ENCODE measurements at places on chromosomes 13 and 19.
A peak's percentile ranks its signal among the peaks of the same experiment; 100 is the strongest.

DNA sequence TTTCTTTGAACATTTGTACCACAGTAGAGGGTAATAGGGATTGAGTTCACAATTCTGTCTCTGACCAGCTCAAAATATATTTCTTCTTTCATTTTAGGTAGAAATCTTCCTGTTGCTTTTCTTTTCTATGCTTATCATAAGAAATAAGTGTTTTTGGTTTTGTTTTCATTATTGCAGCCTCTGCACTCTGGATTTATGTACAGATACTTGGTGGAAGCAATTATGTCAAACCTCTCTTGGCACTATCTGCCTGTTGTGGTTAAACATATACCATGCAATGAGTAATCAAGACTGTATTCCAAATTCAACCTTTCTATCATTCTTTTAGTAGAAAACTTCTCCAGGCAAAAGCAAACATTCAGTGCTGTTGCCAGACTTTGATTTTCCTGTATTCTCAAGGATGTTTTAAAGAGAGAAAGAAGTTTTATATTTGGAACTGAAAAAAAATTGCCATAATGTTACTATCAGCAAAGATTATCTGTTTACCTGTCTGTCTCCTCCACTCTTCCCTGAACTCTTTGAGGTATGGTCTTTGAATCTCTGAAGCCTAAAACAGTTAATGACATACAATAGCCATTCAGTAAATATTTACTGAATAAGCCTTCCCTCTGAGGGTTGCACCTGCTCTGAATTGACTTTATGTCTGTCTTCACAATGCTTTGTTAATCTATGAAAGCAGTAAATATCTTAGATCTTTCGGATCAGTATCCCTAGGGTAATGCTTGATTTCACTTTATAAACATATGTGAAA, 612.5 kb upstream of the PRR20A start:
- no peak for ATAC-seq

DNA sequence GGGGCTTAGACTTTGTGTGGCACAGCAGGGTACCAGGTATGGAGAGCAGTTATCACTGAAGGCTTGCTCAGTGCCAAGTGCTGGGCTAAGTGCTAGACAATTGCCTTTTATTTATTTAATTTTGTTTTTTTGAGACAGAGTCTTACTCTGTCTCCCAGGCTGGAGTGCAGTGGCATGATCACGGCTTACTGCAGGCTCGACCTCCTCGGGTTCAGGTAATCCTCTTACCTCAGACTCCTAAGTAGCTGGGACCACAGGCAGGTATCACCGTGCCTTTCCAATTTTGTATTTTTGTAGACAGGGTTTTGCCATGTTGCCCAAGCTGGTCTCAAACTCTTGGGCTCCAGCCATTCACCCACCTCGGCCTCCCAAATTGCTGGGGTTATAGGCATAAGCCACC, 256.9 kb downstream of the ZNF536 start:
- no peak for ATAC-seq

DNA sequence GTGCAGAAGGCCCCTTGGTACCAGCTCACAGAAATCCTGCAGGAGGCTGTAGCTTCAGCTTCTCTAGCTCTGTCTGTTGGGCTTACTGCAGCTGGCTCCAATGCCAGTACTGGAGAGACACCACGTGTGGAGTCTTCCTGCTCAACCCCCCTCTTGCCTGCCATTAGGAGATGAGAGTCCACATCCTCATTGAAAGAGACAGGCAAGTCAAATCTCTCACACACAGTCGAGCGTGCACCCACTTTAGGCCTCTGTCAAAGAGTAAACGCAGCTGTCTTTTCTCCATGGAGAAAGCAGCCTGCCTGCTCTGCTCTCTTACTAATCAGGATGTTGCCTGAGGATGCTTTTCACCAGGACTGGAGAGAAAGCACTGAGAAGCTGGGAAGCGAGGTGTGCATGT, 523.0 kb upstream of the NBEA start:
- ATAC-seq = no peak

DNA sequence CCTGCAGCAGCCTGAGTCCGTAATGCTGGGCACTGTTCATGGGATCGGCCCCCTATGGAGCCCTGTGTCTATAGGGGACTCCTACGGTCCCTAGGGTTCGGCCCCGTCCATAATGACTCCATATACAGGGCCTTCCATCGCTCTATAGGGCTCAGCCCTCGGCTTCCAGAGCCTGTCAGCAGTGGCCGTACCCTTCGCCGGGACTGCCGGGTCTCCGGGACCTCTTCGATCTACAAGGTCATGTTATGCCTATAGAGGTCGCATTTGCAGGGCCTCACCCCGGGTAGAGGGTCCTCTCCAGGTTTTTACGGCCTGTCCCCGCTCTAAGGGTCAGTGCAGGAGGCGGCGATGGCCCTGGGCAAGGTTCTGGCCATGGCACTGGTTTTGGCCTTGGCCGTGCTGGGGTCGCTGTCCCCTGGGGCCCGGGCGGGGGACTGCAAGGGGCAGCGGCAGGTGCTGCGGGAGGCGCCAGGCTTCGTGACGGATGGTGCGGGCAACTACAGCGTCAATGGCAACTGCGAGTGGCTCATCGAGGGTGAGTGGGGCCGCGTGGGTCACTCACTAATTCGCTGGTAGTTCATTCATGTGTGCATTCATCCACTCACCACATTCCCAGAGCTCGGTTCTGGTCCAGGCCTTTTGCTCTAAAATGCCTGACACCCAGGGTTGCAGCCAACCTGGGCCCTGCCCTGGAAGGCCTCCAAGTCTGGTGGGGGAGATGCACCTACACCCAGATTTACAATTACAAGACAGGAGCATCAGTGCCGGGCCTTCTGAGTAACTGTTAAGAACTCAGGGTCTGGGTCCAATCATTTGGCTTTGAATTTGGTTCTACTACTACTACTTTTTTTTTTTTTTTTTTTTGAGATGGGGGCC, 699 bp downstream of the MEGF8 start:
- ATAC-seq = peak; percentile 30

GRCh38 chr13:78102121-78102677, 183.6 kb upstream of the EDNRB start:
- ATAC-seq = peak; percentile 13

GRCh38 chr13:48297131-48297786, 6.3 kb upstream of the RB1 start:
- ATAC-seq = no peak

- no peak for ATAC-seq
Measured at GRCh38 chr13:25085125-25085742, 10.7 kb upstream of the PABPC3 start.

DNA sequence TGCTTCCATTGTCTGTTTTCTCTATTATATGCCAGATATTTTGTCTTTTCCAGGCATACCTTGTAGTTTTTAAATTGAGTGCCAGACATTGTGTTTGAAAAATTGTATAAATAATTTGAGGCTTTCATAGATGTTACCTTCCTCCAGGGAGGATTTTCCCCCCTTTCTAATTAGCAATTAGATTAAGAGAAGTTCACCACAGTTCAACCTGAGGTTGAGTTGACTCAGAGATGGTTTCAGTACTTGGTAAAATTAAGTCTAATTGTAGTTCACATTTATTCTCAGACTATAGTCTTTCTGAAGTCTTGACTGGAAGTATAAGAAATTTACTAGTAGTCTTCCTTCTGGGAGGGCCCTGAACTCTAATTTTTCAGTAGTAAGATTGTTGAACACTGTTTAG, 104.1 kb upstream of the SCEL start:
- no peak for ATAC-seq

GRCh38 chr19:18859676-18860301, 28.0 kb downstream of the UPF1 start:
- no peak for ATAC-seq

GRCh38 chr19:12872941-12873890, 8.0 kb downstream of the DNASE2 start:
- ATAC-seq = peak; percentile 80

GRCh38 chr19:44747739-44748425, 626 bp upstream of the BCL3 start:
- peak; percentile 36 for ATAC-seq

DNA sequence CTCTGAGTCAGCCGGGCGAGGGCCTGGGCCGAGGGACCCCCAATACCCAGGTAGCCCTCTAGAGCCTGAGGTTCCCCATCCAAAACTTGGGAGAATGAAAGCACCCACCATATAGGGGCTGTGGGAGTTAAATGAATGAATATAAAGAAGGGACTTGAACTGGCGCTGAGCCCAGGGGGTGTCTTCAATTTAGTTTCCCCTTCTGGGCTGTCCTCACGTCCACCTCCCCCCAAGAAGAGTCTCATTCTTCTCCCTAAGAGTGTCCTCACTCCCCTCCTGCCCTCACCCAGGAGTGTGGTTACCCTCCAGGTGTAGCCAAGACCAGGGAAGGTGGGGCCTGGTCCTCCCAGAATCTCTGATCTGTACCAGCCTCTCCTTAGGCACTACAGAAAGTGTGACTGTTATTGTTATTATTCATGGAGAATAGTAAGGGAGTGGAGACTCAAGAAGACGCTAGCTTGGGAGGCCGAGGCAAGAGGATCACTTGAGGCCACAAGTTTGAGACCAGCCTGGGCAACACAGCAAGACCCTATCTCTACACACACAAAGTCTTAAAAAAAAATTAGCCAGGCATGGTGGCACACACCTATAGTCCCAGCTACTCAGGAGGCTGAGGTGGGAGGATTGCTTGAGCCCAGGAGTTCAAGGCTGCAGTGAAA, 2.7 kb downstream of the CD79A start:
- ATAC-seq = no peak

GRCh38 chr13:99301913-99302636, 5.1 kb downstream of the GPR183 start:
- ATAC-seq = no peak

DNA sequence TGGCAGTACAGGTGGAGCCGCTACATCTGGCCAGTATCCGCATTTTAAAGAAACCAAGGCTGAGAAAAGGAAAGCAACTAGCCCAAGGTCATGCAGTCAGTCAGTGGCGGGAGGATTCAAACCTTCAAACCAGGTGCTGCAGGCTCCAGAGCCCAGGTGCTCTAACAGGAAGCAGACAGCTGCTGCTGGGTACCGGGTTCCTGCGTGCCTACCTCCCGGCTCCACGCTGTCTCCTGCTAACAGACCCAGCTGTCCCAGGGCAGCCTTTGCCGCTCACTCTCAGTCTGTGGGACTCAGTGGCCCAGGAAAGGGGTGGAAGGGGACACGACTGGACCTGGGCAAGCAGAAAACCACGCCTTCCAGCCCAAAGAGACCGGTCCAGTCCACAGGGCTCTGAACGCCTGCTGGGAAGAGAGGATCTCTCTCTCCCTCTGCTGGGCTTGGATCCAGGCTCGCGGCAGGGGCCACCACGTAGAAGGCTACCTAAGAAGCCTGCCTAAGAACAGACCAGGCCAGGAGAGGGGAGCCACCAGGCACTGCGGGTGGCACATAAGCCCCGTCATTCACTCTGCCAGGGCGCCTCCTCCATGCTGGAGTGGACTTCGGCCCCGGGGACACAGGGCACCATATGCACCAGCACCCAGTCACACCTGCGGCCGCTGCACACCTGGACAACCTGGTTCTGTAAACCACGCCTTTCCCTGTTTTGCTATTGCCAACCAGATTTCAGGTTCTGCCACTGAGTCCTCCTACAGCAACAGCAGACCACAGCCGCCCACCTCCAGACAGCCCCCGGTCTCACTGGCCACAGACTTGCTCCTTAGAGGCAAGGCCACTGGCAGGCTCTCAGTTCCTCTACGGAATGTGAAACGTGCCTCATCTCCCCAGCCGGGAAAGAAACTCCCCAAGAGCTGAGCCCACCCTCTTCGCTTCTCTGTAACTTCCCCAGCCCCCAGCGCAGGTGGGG, 4.6 kb downstream of the DAPK3 start:
- ATAC-seq = no peak

DNA sequence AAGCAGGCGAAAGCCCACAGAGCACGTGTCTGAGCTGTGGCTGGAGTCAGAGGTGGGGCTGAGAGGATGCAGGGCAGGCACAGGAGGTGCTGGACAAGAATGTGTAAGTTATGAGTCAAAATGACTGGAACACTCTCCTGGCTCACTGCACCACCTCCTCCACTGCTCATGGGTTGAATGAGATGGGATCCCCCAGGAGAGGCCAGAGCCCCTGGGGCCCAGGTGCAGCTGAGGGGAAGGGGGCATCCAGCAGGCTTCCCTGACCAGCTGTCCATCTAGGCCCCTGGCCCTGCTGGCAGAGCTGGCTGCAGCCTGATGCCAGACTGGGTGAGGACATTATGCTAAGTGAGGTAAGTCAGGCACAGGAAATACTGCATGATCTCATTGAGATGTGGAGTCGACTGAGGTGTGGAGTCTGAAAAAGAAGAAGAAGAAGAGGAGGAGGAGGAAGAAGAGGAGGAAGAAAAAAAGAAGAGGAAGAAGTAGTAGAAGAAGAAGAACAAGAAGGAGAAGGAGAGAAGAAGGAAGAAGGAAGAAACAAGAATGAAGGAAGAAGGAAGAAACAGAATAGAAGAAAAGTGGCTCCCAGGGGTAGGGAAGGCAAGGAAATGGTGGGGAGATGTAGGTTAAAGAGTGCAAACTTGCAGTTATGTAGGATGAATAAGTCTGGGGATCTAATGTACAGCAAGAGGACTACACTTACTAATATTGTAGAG, 747.4 kb downstream of the UQCRFS1 start:
- ATAC-seq = no peak

- no peak for ATAC-seq
Measured at GRCh38 chr19:4609878-4610511, 29.3 kb upstream of the TNFAIP8L1 start.

- ATAC-seq = no peak
Measured at GRCh38 chr13:59230484-59231264, 933.1 kb downstream of the DIAPH3 start.

GRCh38 chr13:30998136-30999088, 66.0 kb downstream of the TEX26 start:
- peak; percentile 32 for ATAC-seq

DNA sequence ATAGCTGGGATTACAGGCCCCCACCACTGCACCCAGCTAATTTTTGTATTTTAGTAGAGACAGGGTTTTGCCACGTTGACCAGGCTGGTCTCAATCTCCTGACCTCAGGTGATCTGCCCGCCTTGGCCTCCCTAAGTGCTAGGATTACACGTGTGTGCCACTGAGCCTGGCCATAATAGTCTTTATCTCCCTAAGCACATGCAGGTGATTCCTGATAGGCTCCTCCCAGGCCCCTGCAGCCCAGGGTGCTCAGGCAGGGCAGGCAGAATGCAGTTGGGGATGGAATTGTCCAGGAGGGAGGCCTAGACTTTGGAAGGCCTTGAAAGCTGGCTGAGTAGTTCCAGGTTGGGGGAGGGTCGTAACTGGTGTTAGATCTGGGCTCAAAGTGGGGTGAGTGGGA, 8.5 kb downstream of the ZNF526 start:
- no peak for ATAC-seq

GRCh38 chr19:18684642-18684993, 1.1 kb downstream of the CRTC1 start:
- peak; percentile 13 for ATAC-seq

GRCh38 chr19:1355568-1356507, 27.9 kb upstream of the NDUFS7 start:
- ATAC-seq = no peak

DNA sequence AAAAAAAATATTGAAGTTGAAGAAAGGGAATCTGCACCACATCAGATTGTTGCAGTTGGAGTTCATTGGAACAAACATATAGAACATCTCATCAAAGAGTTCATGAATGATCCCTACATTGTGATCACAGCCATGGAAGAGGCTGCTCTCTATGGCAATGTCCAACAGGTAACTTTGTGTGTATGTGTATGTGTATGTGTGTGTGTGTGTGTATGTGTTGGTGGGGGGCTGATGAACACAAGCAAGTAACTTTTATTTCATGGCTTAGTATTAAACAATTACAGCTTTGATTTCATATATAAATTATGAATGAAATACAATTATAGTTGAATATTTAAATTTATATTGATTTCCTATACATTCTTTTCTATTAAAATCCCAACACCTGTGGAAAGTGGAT, 69.4 kb downstream of the SLC7A9 start:
- ATAC-seq = no peak

All from esophagus mucosa (tissue), 1 donor.